ENCODE measurements at places on chromosomes 12 and 14.

DNA sequence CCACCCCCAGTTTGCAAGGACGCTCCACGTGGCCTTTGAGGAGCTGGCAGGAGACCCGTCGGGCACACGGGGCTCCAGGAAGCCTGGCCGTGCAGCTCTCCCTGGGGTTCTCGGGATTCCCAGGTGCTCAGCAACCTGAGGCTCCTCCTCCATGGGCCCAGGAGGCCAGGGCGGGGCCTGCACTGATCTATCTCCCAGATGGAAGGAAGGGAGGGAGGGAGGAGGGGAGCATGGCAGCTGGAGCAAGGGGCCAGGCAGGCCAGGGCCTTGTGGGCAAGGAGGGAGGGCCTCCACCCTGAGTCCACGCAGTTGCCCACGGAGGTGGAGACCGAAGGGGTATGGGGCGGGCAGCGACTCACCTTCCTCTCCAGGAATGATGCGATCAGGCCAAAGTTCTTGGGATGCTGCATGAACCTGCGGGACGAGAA is 127.3 kb downstream of the RFLNA start:
- DNase-seq = no peak

GRCh38 chr12:9731797-9732196 is 1.1 kb downstream of the CLECL1 start:
- DNase-seq = no peak

DNA sequence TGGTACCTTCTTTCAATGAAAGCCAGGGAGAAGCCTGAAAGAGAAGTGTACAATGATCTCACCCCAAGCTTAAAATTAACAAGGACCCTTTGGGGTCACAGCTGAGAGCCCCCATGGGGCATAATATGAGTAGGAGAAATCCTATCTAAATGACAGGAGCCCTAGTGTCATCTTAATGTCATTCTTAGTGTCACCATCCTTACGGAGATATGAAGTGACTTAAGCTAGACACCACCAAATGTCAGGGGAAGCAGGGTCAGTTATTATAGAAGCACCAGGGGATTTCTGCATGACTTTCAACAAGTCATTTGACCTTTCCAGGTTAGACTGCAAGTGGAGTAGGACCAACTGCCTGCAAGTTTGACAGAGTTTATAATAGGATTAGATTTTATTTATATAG is 28.9 kb upstream of the STON2 start:
- no peak for DNase-seq

DNA sequence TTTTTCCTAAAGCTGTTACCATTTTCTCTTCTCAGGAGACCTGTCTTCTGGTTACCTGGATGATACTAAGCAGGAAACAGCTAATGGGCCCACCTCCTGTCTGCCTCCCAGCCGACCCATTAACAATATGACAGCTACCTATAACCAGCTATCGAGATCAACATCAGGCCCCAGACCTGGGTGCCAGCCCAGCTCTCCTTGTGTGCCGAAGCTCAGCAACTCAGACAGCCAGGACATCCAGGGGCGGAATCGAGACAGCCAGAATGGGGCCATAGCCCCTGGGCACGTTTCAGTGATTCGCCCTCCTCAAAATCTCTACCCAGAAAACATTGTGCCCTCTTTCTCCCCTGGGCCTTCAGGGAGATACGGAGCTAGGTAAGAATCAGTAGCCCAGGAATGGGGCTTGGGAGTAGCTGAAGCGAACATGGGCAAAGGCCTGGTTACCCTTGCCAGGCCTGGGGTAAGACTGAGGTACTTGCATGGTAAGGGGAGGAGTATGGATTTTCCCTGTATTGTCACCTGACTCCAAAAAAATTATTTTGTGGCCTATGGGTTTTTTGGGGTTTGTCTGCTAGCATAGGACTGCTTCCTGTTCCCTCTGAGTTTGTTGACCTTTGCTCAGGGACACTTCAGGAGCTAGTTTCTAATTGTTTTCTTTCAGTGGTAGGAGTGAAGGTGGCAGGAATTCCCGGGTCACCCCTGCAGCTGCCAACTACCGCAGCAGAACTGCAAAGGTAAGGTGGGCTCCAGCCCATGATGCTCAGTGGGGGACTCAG is 26.6 kb downstream of the TRAFD1 start:
- no peak for DNase-seq

DNA sequence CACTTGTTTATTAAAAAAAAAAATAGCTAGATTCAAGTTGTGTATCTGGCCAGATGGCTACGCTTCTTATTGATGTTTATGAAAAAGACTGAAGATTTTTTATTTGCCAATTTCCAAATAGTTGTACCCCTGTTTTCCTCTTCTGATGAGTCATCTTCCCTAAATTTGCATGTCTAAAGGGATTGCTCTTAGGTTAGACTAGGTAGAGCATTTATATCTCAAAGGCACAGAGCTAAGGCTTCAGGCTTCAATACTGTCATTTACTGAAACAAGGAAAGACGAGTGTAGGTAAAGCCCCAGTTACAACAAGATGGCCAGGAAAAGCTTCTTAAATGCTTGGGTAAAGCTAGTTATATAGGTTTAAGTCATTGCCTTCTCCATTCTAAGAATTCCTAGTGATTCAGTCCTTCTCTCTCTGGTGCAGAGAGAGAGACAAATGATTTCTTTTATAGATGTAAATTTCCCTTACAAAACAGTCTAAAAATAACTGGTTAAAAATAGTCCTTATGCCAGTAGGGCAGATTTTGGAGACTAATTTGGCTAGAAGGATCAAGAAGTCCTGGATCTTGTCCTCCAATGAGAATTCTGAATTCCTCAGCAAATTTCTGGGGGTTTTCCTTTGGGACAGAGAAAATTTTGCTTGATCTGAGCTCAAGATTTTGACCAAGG is 26.1 kb downstream of the LEMD3 start:
- no peak for DNase-seq

DNA sequence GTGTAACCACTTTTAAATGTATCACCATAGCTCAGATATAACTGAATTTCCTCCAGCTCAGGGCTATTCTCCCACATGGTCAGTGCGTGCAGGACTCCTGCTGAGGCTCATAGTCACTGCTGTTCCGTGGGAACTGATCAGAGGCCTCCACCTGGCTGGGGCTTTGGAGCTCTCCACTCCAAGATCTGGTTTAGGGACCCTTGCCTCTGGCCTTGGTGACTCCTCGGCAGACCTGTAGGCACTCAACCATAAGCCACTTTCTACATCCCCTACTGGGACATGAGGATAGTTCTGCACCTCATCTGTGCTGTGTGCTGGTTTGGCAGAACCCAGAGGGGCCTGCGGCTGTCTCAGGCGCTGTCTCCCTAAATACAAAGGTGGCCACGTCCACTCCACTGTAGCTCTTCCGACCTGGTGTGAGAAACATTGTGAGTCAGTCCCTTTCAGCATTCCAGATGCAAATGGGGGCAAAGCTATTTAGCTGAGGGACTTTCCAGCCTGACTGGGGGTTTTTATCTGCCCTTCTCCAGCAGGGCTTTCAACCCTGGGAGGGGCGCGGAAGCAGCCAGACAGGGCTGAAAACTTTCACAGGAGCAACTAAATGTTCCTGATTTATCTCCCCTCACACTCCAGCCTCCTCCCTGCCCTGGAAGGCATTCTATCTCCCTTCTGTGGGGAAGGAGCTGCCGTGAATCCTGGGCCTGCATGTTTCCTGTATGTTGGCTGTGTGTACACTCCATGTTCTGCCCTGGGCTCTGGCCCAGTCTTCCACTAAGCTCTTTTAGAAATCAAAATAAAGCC is 218.3 kb upstream of the DAAM1 start:
- no peak for DNase-seq

- no peak for DNase-seq
Measured at GRCh38 chr12:53754633-53755264, 3.0 kb upstream of the CISTR start.

DNA sequence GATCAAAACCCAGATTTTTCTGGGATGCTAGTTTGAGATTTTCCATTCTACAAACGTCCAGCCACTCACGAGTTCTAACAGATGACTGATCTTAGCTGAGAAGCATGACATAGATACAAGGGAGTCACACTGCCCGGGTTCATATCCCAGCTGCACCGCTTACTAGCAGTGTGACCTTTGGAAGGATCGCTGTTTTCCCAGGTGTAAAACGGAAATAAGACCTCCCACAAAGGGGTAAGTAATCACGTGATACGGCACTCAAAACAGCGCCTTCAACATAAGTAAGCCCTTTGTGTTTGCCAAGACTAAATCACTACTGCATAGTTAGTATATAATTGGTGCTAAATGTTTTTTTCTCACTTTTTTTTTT is 624 bp upstream of the PWP1 start:
- peak; percentile 57 for DNase-seq

- DNase-seq = no peak
Measured at GRCh38 chr12:81370456-81370855, 292.6 kb downstream of the ACSS3 start.

GRCh38 chr12:105921055-105921454 is 217.7 kb downstream of the NUAK1 start:
- DNase-seq = no peak

- DNase-seq = no peak
Measured at GRCh38 chr12:88897723-88898122, 317.5 kb upstream of the KITLG start.

DNA sequence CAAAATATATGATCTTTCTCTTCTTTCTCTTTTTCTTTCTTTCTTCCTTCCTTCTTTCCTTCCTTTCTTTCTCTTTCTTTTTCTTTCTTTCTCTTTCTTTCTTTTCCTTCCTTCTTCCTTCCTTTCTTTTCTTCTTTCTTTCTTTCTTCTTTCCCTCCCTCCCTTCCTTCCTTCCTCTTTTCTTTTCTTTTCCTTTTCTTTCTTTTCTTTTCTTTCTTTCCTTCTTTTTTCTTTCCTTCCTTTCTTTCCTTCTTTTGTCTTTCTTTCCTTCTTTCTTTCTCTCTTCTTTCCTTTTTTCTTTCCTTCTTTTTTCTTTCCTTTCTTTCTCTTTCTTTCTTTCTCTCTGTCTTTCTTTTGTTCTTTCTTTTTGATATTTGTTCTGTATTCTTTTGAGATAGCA is 1356.0 kb upstream of the SEL1L start:
- no peak for DNase-seq

DNA sequence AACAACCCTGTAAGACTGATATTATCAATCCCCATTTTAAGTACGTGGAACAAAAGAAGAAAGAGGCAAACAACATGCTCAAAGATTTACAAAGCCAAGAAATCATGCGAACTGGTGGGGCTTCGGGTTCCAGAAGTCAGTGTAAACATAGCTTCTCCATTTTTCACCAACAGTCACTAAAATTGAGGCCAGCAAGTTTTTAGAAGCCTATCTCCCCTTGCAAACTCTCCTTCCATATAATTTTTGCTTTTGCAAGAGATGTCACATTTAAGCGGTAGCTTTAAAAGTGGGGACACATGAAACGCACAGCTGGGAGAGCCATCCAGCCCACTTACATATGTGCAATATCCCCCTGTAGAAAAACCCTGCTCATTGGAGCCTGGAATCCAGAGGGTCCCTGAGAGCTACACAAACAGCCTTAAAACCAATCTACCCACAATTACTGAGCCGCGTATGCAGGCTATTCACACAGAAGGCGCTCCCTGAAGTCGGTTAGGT is 797 bp downstream of the SLC11A2 start:
- DNase-seq = no peak

DNA sequence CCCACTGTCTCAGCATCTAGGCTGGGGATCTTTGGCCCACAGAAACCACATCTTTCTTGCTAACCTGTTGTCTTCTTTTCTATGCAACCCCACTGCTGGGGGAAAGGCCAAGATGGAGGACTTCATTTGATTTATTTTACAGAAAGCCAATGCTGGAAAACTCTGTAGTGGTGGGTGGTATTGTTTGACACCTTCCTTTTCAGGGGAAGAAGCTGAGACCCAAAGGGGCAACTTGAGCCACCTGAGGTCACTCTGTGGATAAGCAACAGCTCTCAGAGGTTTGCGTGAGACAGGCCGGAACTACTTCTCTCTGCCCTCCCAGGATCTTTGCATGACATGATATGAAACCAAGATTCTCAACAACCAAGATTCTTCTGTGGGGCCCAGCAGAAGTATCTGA is 645.2 kb downstream of the VRK1 start:
- DNase-seq = no peak

- no peak for DNase-seq
Measured at GRCh38 chr14:64244279-64244678, 49.9 kb downstream of the ESR2 start.

DNA sequence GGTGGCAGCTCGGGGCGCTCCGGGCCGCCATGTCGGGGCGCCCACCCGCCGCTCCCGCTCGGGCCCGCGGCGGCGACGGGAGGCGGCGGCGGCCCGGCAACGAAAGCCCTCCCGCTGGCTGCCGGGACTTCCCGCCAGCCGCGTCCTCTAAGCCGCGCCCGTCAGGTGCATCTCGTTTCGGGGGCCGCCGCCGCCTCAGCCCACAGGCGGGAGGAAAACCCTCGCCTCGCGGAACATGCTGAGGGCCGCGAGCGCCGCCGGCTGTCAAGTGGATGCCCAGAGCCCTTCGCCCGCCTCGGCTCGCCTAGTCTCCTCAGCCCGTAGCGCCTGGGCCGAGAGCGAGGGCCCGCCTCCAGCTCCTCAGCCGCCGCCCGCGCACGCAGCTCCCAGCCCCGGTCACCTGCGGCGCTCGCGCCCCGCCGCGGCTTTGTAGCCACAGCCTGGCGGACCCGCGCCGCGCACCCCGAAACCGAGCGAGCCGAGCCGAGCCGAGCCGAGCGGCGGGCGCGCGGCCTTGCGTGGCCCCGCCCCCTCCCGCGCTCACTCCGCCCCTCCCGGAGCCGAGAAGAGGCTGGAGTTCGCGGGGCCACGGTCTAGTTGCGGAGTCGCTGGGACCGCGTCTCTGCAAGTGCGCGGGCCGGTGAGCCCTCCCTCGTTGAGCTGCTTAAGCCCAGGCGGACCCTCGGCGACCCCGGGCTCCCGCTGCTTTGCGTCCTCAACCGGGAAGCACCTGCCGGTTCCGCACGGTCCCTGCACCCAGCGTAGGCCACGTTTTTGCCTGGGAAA is at the start of gene EML5:
EML5 (minus strand) TSS at position 481 of the 786 bp plus-strand sequence; CDS start at position 31, 450 bp downstream.
- DNase-seq = peak; percentile 90

DNA sequence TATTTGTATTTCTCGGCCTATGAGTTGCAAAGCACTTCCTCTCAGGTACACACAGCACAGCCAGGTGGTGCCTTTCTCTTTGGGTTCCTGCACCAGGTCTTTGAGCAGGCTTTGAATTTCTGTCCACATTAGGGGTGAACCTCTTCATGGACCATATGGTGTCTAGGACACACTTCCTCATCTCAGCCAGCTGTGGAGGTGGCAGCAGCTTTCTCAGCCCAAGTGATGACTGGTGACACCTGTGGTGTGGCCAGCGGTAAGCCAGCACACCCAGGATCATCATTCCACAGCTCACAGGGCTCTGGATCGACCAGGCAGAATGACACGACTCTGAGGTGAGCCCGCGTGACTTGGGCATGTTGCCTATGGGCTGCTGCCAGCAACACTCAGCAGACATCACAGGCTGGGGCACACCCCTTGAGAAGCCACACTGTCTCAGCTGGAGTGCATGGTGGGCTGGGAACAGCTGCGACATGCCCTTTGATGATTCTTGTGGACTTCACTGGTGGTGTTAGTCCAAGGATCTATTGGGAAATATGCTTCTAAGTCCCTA is 36.8 kb downstream of the SLC5A8 start:
- DNase-seq = no peak

All from activated T-cell treated with anti-CD3 and anti-CD28 coated beads, Interleukin-2, amount 50 U/mL, for 24 hours (primary cell).